ENCODE measurements at places on chromosomes 6 and 20.

GRCh38 chr6:12935637-12936036, 219.1 kb downstream of the PHACTR1 start:
- DNase-seq: no peak

DNA sequence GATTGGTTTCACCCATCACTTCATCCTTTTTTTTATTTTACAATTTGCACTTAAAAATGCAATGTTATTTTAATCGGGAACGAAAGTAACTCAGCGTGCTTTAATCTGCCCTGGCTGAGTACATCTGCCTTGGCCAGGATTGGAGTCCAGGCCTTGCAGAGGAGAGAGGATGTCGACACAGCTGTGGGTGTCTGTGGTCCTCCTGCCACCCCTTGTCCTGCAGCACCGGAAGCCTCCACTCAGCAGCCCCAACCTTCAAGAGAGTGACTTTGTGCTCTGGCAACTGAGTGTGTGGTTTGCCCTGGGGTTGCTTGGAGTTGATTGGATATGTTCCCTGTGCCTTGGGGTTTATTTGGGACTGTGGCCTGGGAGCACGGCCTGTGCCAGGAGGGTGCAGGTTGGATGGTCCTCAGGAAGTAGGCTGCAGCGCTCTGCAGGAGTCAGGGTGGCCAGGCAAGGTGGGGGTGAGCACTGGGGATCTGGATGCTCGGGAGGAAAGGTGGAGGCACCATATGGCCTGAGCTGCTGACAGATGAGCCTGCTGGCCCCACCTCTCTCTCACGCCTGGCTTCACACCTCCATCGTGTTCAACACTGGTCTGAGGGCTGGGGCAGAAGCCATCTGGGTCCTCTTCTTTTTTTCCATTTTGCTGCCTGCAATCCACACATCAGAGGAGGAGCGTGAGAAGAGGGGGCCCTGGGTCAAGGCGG, 4.3 kb downstream of the MYT1 start:
- no peak for DNase-seq

DNA sequence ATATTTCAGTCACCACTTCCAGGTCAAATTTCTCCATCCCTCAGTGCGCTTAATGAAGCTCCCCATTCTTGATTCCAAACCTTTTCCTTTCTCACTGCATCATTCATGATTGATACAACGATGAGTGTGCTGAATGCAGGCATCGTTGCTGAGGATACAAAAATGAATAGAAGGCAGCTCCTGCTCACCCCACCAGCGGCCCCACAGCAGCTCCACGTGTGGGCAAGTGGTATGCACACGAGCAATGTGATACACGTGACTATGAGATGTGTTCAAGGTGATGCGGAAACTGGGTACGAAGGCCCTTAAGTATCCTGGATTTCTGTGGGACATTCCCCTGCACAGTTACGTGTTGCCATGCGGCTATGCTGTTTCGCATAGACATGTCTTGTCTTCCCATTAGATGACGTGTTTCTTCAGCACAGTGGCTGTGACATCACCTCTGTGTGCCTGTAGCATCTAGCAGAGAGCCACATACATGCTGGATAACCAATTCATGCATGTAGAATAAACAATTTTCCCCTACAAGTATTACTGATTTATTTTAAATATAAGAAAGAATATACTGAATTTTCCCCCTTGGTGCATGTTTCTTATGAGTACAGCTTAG, 260.5 kb upstream of the AGPAT4 start:
- no peak for DNase-seq

DNA sequence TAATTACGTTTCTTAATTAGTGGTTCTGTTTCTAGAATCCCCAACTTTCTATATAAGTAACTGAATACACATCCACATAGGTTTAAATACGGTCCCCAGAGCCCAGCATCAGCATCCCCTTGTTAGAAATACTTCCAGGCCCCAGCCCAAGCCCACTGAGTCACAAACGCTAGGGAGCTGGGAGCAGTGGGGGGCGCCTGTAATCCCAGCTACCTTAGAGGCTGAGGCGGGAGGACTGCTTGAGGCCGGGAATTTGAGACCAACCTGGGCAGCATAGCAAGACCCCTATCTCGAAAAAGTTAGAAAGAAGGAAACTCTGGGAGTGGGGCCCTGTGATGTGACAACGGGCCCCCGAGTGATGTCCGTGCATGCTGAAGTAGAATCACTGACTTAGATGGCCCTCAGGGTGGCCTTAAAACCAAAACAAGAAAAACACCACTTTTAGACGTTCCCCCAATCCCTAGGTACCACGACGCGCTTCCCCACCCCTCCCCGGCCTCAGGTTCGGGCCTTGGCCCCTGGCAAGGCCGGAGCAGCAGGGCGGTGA, 1.3 kb upstream of the PPP1R3G start:
- DNase-seq: no peak

- no peak for DNase-seq
These were observed 46.2 kb upstream of the RNF144B start for GRCh38 chr6:18340781-18341551.

GRCh38 chr20:14997791-14998190, 660.4 kb upstream of the FLRT3 start:
- no peak for DNase-seq

DNA sequence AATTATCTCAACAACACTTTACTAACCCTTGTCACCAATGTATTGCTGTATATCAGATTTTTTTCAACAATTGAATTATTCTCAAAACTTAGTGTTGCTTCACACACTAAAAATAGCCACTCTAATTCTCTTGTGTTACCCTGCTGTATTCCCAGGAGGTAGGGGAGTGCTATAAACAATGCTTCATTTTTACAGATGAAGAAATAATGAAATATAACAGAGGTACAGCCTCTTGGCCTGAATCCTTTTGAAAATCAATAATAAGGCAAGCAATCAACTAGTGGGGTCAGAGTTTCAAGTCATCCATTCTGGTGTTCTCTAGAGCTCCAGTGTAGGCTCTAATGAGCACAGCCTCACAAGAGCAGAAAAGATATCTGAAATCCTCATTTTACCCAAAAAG, 10.9 kb downstream of the HIVEP2 start:
- no peak for DNase-seq

DNA sequence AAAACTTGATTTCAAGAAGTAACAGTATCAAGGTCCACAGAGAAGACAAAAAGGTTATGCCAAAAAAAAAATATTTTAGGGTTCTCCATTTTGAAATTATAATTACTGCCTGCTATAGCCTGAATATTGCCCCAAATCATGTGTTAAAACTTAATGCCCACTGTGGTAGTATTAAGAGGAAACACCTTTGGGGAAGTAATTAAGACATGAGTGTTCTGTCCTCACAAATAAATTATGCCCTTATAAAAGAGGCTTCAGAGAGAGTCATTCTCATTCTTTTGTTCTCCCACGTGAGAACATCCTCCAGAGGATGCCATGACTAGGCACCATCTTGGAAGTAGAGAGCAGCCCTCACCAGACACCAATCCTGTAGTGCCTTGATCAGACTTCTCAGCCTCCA, 66.2 kb downstream of the GMDS start:
- DNase-seq: no peak

DNA sequence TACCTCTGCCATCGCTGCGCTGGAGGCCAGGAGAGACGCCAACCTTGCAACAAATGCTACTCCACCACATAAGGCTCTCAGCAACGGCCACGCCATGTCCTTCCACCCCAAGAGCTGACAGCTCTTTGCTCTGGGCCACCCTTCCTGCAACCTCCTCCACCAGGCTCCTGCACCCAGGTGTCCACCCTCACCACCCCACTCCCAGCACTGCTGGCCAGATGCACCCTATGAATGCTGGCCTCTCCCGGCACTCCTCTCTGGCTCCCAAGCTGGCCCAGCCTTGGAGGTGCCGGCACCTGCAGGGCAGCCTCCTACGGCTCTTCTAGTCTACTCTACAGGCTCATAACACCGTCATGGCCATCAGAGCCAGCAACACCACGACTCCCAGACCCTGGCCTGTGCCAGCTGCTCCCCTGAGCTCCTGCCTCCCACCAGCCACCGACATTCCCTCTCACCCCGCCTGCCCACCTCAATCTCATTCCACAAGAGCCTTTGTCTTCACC, 11.2 kb downstream of the TAF4 start:
- no peak for DNase-seq

- DNase-seq: no peak
These were observed 94.2 kb upstream of the KCNK16 start for GRCh38 chr6:39416728-39417127.

- DNase-seq: no peak
These were observed 866.7 kb upstream of the GJE1 start for GRCh38 chr6:141265756-141266623.

GRCh38 chr20:22918286-22918983, 116.7 kb upstream of the SSTR4 start:
- DNase-seq: no peak

- DNase-seq: no peak
These were observed 62.2 kb downstream of the MYLK4 start for GRCh38 chr6:2688401-2689064.

GRCh38 chr6:63731930-63732329, 96.3 kb downstream of the PHF3 start:
- DNase-seq: no peak

DNA sequence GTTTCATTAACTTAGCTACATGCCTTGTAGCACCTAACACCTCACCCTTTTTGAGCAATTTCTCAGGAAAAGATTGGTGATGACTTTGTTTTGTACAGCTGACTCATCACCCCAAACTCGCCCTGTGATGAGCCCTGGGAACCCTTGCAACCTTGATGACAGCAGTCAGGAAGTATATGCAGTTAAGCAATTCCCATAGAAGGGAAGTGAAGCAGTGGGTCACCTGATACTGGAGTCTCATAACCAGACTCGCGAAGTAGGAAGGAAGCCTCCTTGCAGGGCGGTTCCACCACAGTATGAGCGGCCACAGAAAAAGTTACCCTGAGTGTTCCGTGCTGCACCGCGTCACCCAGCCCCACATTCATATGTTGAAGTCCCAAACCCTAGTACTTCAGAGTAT, 82.0 kb upstream of the EDN1 start:
- no peak for DNase-seq

- DNase-seq: no peak
These were observed 1.7 kb upstream of the POU5F1 start for GRCh38 chr6:31171931-31172905.

Measured in GM18507 (cell line).